ENCODE measurements at places on chromosomes 1 and 21.
A peak's percentile ranks its signal among the peaks of the same experiment; 100 is the strongest.

DNA sequence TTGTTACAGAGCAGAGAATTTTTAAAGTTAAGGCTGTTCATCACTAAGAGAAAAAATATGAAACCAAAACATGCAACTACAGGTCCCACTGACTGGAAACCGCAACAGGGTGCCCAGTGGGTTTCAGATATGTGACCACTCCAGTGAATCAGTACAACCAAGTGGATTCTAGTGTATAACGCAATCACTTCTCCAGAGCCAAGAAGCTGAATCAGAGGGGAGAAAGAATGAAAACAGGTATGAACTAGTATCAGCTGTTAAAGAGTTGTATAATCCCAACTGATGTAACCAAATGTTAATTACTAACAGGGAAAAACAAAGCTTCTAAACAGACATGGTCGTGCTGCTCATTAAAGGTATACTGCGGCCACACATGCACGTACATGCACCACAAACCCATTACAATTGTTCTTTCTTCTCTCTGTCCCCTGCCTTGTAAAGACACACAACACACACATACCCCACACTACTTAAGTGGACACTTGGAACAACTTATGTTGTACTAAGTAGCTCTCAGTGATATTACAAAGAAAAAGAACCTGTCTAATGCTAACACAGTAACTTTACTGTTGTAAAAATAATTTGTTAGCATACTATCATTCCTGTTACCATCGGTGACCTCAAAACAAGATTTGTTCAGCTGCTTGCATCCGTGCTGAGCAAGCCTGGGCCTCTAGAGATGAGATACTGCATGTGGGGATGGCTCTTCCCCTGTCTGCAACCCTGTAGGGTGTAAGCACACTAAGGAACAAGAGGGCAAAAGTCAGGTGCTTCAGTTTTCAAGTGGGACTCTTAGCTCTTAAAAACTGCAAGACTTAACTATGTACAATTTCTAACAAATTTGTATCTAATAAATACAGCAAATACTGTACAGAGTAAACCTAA is 74.2 kb downstream of the PTPN14 start:
- DNase-seq = peak; percentile 90

DNA sequence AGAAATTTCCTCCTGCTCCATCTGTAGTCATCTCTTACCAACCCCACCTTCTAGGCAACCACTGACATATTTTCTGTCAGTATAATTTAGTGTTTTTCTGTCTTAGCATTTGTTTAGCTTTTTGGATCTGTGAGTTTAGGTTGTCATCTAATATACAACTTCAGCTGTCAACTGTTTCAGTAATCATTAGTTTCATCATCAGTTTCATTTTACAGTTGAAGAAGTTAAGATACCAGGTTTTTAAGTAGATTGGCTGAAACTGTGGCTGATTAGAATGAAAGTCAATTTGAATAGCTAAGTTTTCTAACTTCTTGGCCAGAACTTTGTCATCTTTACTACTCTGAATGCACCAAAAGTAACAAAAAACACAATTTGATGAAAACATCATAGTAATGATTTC is 1957.3 kb downstream of the NCAM2 start:
- DNase-seq = no peak

GRCh38 chr1:207894704-207895103 is 16.2 kb downstream of the CD34 start:
- no peak for DNase-seq

GRCh38 chr1:184426278-184426674 is 39.4 kb downstream of the C1orf21 start:
- no peak for DNase-seq

GRCh38 chr1:160124705-160125478 is 9.3 kb downstream of the ATP1A2 start:
- peak; percentile 64 for DNase-seq

DNA sequence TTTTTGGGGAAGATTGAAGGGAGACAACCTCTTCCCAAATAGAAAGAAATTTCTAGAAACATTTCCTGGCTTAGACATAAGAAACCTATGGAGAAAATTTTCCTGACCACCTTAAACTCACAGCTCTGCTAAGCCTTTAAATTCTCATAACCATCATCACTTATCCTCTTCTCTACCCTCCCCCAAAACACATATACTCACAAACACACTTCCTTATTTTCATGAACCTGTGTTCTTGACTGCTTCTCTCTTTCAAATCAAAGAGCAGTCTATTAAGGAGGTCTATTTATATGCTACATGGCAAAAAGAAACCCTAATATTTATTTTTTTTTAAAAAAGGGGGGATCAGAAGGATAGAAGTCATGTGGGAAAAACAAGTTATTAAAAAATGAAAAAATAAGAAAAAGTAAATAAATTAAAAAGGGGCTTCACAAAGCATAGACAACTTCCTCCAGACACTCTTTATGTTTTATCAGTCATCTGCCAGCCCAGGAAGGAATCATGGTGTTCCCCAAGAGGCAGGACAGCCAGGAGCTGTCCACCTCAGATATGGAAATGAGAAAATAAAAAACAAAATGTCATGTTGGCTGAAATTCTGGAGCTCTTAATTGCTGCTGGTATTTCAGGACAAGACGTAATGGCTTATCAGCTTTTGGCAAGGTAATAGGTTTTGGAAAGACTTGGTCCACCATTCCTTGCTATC is 12.8 kb upstream of the RGS2 start:
- no peak for DNase-seq

- no peak for DNase-seq
Measured at GRCh38 chr1:181089017-181089675, 646 bp downstream of the IER5 start.

DNA sequence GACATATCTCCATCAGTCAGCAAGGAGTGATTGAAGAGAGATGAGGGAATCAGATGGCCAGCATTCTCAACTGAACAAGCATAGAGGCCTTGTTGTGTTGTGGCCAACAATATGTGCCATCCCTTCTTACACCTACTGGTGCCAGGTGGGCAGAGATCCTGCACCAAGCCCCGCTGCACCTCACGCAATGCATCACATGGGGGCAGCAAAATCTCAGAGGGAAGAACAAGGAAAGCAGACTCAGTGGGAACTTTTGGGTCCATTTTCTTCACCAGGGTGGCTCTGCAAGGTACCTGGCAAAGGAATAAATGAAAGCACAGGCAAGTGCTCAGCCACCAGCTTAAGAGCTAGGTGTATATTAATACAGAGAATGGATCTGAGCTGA is 33.2 kb downstream of the HSD3B2 start:
- no peak for DNase-seq

GRCh38 chr1:3036447-3037280 is 15.4 kb downstream of the ACTRT2 start:
- no peak for DNase-seq

DNA sequence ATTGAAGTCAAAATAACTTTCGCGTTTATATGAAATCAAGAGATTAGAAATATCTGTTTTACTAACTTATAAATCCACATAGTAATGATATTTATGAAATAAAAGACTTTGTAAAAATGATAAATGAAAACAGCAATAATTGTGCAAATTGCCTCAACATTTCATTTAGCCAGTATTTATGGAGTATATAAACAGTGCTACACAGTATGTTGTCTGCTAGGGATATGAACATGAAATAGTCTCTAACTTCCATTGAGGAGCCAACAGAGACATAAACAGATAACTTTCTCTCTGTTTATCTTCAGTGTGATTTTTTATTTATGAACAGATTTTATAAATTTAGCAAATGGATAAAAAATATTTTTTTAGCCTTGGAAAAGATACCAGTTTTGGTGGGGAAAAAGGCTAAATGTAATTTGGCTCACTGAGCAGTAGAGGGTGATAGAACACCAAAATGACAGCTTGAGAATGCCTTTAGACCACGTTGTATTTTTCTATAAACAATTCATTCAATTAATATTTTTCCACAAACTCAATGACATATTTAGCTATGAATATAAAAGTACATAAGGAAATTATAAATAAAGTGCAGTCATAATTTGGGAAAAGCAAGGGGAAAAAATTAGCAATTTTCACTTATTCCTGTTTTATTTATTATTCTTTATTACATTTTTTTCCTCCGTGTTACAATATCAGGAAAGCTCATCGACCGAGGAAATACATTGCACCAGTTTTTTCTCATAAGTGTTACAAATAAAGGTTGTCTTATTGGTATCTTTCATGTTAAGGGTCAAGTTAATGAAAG is 47.5 kb upstream of the EEIG2 start:
- DNase-seq = peak; percentile 26

GRCh38 chr1:207861442-207862177 is 49.3 kb downstream of the CD34 start:
- no peak for DNase-seq

Data from fibroblast of skin of right quadriceps (primary cell).